ENCODE measurements at places on chromosomes 3 and 15.

DNA sequence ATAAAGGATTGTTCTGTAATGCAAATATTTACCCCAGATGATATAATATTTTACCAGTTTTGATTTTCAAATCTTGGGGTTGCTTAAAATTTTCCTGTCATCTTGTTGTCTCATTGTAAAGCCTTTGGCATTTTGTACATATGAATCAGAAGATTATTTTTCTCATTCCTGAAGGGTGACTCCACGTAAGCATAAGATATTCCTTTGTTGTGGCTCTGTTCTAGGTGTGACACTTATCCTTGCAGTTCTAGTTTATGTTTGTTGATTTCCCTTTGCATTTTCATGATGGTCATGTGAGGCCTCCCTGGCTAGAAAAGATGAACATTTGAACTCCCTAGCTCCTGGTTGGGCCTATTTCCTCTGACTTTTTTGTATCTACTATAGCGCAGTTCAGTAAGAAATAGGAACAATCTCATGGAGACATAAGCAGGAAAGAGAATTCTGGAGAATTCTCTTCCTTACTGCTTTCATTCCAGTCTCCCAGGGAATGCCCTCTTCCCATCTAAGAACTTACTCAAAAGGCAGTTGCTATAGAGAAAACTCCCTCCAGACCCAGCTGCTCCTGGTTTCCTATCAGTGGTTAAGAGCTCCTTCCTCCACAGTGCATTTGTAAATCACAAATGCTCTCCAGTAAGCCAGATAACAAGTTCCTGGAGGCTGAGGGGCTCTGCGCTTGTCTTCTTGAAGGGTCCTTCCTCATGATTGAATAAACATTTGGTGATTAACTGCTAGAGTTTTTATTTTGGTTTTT lies 124.7 kb downstream of the WNT5A start:
- no peak for DNase-seq

DNA sequence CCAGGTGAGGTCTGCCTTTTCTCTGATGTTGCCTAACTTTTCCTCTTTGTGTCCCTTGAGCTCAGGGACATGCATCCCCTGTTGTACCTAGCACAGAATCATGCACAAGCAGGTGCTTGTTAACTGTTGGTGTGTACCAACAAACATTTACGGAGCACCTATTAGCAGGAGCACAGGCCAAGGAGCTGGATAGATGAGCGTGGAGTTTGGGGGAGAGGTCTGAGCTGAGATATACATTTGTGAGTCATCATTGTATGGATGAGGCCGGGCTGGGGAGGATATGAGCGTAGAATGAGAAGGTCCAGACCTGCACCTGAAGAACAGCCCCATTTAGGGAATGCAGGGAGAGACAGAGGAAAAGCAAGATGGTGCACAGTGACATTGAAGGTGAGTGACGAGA lies 53.4 kb downstream of the SMAD3 start:
- DNase-seq = no peak

DNA sequence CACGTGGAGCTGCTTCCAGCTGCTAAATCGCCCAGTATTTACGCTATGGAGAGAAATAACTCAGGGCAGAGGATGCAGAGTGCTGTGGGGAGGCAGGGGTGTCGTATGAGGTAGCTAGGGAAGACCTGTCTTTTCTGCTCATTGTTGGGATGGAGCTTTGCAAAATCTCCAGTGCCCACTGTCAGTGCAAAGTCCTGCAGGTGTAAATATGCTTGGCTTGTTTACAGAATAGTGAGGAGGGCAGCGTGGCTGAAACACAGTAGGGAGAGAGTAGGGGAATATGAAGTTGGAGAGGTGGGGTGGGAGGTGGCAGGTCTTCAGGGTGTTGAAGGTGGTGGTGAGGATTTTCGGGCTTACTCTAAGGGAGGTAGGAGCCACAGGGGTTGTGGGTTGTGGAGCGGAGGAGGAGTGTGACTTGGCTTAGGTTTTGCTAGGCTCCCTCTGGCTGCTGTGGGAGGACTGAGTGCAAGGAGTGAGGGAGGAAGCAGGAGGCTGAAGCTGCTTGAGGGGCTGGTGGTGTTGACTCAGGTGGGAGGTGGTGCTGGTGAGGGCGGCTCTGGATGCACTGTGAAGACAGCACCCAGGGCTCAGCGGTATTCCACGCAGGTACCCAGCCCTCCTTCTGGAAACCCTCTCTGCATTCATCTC lies 125.7 kb downstream of the FBLN2 start:
- no peak for DNase-seq

GRCh38 chr15:39609166-39609916 lies 28.5 kb downstream of the THBS1 start:
- no peak for DNase-seq

- DNase-seq = no peak
These were observed 13.7 kb downstream of the CELF6 start for GRCh38 chr15:72306211-72306785.

- no peak for DNase-seq
These were observed 342.2 kb downstream of the IGSF11 start for GRCh38 chr3:118692416-118692815.

- no peak for DNase-seq
These were observed 7.2 kb downstream of the UROC1 start for GRCh38 chr3:126510308-126510910.

GRCh38 chr3:99635348-99635747 lies 3.0 kb upstream of the COL8A1 start:
- DNase-seq = no peak

- DNase-seq = no peak
These were observed 18.2 kb upstream of the B4GALT4 start for GRCh38 chr3:119258915-119259314.

DNA sequence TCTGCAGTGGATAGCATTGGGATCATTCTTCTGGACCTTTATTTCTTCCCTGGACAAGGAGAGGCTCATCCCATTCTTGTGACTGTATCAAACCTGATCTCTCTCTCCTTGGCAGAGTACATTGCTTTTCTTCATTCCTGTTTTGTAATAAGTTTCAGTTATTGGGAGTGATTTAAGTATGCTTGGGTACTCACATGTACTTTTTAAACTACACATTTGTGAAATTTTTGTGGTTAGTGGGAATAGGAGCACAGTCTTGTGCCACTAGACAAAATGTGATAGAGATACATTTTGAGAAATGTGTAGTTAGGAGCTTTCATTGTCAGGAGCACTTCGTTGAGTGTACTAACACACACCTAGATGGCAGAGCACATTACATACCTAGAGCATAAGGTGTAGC lies 262.6 kb downstream of the C3orf38 start:
- no peak for DNase-seq

GRCh38 chr15:82314769-82315518 lies 34.3 kb downstream of the GOLGA6L10 start:
- DNase-seq = no peak

GRCh38 chr15:98647026-98647773 lies 1.1 kb upstream of the IGF1R start:
- no peak for DNase-seq

- no peak for DNase-seq
These were observed 112.9 kb downstream of the SEC22A start for GRCh38 chr3:123314359-123315270.

GRCh38 chr3:70546679-70547078 lies 234.2 kb upstream of the MDFIC2 start:
- DNase-seq = no peak

DNA sequence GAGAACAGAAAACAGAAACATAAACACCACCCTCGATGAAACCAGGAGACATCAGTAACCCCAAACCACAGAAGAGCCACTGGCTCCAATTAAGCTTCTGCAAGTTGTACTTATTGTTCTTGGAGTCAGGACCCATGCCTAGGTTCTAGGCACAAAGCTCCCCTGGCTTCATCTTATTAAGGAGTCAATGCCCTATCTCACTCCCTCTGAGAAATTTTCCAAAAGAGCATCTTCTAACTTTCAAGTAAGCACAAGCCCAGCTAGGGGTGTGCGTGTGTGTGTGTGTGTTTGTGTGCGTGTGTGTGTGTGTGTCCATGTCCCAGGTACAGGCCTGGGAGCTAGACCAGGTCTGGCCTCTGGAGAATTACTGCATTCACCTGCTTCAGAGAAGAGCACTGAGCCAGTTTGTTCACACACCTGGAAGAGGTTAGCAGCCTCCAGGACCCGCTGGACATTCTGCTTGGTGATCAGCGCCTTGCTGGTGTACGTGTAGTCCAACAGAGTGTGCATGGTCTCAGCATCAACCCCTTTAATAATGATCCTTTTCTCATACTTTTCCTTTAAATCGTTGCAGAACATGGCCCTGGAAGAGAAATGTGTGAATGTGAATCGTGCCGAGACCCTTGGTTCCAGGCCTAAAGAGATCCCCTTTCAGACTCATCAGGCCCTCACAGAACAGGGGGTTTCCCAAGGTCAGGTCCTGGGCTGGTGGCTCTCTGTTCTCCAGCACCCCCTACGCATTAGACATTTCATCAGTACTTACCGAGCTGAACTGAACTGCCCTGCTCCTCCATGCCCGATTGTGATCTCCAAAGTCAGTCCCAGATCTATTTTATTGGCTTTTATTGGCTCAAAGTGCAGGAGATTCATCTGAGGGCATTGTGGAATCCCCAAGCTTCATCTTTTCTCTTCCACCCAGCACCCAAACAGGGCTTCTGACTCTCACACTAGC lies 27.8 kb downstream of the KLHL6 start:
- no peak for DNase-seq

DNA sequence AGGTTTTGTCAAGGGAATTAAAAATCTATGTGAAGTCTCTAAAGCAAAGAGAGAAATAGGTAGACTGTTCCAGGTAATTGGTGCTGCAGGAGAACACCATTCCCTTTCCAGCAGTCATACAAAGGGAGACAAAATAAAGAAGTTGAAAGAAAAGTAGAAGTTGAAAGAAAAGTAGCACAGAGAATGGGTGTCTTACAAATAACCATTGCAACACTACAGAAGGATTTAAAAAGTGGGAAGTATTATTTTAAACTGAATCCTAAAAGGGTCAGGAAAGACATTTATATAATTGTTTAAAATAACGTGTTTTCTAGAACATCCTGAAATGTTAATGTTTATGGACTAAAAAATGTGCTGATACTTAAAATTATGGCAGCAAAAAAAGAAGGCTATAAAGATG lies 223.8 kb downstream of the RSRC1 start:
- no peak for DNase-seq

- DNase-seq = no peak
These were observed 7.3 kb downstream of the NTRK3 start for GRCh38 chr15:88249220-88249619.

GRCh38 chr3:177314897-177315296 lies 117.6 kb upstream of the TBL1XR1 start:
- DNase-seq = no peak

DNA sequence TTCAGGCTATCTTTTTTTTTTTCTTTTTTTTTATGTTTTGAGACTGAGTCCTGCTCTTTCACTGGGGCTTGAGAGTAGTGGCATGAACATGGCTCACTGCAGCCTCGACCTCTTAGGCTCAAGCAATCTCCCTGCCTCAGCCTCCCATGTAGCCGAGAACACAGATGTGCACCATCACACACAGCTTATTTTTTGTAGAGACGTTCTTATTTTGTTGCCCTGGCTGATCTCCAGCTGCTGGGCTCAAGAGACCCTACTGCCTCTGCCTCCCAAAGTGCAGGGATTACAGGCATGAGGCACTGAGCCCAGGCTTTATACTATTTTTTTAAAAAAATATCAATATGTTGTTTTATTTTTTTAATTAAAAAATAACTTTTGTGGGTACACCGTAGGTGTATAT lies 467.3 kb downstream of the CADM2 start:
- DNase-seq = no peak

DNA sequence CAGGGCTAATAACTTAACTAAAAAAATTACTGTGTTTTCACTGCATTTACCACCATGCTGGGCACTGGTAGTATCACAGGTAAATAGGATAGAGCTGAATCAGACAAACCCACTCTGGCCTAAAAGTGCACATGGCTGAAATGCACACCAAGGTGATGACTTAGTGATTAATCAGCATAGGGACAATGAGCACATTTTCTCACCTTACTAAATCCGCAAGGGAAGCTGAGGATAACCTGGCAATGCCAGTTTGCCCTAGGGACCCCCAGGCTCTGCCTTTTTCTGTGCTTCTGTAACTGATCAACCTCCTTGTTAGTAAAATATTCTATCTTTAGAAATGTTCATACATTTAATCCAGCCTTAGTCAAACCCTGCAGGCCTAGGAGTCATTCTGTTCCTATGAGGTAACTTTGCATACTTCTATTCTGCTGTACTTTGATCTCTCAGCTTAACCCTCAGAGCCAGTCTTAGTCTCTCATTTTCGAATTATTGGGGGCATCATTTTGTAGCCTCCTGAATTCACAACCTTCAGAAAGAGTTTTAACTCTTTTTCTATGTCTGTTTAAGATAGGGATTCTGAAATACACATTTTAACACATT lies 562.9 kb upstream of the KCNMB2 start:
- no peak for DNase-seq

GRCh38 chr3:64223791-64224745 lies 1.2 kb downstream of the PRICKLE2 start:
- no peak for DNase-seq

DNA sequence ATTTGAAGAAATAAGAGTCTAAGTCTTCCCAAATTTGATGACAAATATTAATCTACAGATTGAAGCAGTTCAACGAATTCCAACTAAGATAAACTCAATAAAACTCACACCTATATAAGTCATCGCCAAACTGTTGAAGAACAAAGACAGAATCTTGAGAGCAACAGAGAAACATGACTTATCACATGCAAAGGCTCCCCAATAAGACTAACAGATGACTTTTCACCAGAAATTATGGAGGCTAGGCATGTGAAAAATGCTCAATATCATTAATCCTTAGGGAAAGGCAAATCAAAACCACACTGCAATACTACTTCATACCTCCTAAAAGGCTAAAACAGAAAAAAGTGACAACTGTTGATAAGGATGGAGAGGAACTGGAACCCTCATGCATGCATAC lies 517.6 kb upstream of the SUCLG2 start:
- no peak for DNase-seq

DNA sequence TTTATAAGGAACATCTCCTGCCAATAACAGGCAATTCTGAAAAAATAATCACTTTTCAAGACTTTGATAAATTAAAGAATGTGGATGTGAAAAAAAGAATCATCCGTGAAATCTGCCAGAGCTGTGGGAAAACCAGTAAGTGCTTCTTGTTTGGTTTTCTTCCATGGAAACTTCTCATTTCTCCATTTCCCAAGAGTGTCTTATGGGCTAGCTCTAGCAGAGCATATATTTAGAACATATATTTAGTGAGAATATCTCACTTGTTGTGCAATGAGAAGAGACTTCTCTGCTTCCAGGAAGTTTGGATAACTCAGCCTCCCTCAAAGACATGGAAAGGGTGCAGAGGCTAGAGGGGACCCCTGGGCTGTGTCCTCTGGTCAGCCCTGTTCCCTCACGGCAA lies 49.9 kb downstream of the COL6A5 start:
- DNase-seq = no peak

All from omental fat pad (tissue), 4 donors.